Activated CD4-positive, alpha-beta T cell treated with anti-CD3 and anti-CD28 coated beads for 1 hour (primary cell): ENCODE measurements at places on chromosomes 3 and 15.

DNA sequence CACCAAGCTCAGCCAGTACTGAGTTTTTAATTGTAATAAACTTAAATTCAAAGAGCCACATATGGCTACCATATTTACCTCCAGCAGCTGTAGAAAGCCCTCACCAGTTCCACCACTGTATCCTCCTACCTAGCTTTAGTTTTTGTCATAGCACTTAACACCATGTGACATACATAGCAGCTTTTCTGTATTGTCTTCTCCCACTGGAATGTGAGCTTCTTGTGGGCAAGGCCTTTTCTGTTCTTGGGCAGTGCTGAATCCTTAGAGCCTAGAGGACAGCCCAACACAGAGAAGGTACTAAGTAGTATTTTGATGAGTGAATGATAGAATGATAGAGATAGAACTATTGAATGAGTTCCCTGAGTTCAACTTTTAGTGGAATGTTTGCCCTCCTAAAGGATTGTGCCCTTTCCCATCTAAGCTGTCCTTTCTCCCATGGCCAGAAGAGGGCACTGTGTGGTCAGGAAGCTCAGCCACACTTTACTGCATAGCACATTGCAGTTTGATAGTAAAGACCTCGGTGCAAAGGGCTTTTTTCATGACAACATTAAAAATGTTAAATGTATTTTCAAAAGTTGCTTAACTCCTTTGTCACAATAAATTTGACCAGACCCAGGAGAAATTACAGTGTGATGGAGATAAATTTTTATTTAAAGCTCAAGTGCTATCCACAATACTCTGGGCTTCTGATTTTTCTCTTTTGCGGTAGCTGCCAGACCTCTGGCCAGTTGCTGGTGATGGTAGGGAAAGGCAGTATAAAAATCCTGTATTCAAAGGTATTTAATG lies 115.8 kb downstream of the GHSR start:
- DNase-seq, result peak; percentile 32

DNA sequence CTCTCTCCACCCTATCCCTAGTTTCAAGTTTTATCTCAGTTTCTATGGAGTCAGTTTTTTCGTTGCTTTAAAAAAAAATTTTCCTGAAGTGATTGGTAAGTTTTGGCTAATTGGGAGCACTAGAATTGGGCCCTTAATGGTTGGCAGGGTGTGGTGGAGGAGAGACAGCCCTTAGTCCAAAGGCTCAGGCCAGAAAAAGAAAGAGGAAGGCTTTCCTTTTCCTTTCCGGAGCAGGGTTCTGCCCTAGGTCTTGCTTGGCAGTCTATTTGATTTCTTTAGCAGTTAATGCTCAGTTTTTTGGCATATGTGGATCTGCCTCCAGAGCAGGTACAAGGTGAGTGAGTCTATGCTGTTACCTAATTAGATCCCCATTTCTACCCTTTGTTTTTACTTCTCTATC lies 22.7 kb downstream of the CTNNB1 start:
- DNase-seq, result no peak

- DNase-seq, result no peak
Measured at GRCh38 chr3:47523310-47524073, 10.0 kb upstream of the ELP6 start.

- no peak for DNase-seq
Measured at GRCh38 chr15:50886611-50887345, 21.7 kb upstream of the AP4E1 start.

DNA sequence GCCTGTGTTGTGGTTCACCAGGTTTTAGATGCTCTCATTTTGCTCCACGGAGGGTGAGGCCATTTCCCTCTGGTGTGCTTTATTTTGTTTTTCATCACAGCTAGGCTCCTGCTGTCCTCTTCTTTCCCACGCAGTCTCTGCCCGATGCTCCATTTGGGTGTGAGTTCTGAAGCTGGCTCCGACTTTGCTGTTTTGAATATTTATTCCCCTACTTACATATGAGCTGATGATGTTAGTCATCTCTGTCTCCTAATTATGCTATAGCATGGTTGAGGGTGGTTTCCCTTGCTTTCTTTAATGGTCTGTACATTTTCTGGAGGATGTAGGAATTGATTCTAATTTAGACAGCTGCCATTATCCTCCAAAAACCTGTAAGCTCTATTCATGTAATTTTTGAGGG lies 168.1 kb upstream of the MYRIP start:
- DNase-seq, result no peak

GRCh38 chr3:16266714-16267113 lies 1.7 kb downstream of the OXNAD1 start:
- no peak for DNase-seq

- DNase-seq, result no peak
Measured at GRCh38 chr15:63449731-63450130, 54.7 kb upstream of the USP3 start.

DNA sequence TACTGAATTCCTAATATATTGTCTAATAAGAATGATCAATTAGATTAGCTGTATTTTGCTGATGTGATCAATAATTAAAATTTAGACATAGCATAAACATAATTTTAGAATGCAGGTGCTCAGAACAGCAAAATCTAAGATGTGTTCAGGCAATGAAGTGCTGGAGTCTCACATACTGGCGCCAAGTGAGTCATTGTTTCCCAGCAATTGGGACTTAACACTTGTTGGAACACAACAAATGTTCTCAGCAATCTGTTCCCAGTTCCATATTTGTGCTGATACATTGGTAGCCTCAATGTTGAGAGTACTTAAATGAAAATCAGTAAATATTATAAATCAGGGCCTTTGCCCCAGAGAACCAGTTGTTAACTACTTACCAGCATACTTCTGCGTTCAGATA lies 619.0 kb downstream of the ROBO1 start:
- DNase-seq, result no peak

DNA sequence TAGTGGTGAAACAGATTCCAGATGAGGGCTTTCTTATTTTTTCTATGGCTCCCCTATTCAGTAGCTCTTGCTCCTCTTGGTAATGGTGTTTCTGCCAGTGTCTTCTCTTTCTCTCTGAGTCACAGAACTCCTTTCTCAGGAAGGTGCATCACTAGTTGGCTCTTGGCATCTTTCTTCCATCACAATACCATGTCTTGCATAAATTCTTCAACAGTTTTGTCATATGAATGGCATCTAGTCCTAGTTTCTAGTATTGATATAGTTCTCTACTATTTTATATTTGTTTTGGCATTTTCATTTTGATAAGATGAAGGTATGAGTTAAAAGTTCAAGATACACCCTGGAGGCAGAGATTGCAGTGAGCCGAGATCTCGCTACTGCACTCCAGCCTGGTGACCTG lies 51.0 kb downstream of the REC114 start:
- no peak for DNase-seq

- no peak for DNase-seq
Measured at GRCh38 chr3:139894643-139894989, 40.4 kb upstream of the CLSTN2 start.

GRCh38 chr3:98824256-98824655 lies 61.1 kb downstream of the ST3GAL6 start:
- DNase-seq, result no peak

- no peak for DNase-seq
Measured at GRCh38 chr3:190512666-190513065, 1.2 kb upstream of the IL1RAP start.

DNA sequence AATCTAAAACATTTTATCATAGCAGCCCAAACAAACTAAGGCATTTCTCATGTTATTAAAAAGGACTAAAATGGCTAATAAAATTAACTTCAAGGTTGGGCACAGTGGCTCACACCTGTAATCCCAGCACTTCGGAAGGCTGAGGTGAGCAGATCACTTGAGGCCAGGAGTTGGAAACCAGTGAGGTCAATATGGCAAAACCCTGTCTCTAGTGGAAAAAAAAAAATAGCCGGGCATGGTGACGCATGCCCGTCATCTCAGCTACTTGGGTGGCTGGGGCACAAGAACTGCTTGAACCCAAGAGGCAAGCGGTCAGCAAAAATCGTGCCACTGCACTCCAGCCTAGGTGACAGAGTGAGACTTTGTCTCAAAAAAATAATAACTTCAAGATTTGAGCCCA lies 110.2 kb downstream of the NR2E3 start:
- no peak for DNase-seq

DNA sequence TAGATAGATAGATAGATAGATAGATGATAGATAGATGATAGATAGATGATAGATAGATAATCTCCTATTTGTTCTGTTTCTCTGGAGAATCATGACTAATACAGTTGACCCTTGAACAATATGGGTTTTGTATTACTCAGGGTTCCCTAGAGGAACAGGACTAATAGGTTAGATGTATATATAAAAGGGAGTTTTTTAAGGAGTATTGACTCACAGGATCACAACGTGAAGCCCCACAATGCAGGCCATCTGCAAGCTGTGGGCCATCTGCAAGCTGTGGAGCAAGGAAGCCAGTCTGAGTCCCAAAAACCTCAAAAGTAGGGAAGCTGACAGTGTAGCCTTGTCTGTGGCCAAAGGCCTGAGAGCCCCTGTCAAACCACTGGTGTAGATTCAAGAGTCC lies 67.6 kb downstream of the PYDC2 start:
- DNase-seq, result no peak

GRCh38 chr3:12280357-12280806 lies 8.5 kb upstream of the PPARG start:
- no peak for DNase-seq

DNA sequence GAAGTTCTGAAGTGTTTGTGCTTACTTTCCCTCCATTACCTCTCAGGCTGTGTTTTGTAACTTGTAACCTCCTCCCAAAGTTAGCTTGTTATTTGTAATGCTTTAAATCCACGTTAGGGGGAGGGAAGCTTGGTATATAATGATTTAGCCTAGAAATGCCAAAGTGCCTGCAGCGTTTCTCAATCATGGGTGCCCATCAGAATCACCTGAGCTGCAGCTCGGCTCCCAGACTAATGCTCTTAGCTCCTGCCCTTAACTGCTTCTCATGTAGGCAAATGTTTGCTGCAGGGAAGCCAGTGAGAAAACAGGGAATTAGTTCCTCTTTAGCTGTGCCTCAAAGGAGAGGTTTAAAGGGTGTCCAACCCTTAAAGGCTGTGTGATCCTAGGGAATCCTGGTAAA lies 219.2 kb upstream of the NAALADL2 start:
- DNase-seq, result no peak

GRCh38 chr15:93152951-93153350 lies 63.9 kb upstream of the RGMA start:
- no peak for DNase-seq
